ENCODE measurements at places on chromosomes 6 and 20.

DNA sequence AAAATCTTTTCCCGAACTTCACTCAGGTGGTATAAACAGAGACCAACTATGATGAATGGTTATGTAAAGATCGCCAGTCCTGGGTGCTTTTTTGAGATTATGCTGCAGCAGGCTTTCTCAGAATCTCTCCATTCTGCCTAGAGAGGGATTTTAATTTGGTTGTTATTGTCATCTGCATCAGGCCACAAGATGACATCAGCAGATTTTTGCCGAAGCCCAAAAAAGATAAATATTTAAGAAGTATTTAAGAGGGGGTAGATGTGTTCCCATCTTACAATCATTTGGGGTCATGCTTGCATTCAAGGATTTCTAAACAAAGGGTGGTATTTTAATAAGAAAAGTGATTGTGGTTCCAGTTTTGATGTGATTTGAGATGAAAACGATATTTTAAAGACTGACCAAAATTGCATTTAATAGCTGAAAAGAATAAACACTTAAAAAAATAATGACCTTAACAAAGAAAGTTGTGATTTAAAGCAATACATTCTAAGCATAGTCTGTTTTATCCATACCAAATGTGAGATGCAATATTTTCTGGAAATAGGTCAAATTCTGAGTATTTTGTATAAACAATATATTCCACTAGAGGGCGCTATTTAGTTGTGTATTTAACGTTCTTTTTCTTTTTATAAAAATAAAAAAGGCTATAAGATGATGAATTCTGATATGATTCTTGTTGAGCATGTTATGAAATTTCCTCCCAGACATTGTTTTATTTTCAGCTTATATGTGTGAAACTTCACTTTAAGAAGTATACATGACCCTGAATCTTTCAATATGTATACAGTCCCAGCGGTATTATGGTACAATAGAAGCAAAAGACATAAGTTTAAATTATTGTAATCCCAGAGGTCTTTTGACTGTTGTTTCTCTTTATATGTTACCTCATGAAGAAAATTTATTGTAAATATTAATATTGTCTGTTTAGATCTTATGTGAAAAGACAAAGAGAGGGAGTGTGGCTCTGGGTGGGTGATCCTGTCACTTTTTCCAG is 51.0 kb upstream of the ZFP64 start:
- DNase-seq, result no peak

- no peak for DNase-seq
These were observed 57.8 kb downstream of the IL22RA2 start for GRCh38 chr6:137115658-137116057.

DNA sequence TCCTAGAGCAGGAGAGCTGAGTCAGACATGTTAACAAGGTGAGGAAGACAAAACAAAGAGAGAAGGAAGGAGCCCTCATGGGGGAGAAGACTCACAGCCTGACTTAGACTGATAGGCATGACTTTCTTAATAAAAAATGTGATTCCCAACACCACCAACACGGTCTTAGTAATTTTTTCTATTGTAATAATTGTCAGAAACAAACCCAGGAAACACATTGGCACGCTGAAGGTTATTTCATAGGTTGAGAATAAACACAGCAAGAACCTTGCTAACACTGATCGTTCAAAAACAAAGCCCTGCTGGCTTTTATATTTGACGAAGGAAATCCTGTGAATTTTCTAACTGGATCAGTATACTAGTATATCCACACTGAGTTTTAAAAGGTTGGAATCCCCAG is 286.8 kb downstream of the HACE1 start:
- no peak for DNase-seq

DNA sequence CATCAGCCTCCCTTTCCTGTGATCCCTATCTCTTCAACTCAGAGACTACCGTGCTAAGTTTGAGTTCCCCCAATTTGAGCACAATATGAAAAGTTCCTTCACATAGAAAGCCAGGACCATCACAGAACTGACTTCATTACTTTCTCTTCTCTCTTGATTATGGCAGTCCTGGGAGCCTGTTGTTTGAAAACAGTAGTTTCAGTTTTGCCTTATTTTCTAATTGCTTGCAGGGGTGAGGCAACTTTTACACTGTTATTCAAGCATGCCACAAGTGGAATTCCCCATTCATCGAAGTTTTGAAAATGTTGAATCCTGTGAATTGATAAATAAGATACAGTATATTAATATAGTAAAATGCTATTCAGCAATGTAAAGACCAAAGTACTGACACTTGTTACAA is 569.7 kb upstream of the MARCKS start:
- DNase-seq, result no peak

- DNase-seq, result peak; percentile 78
These were observed 2.9 kb downstream of the EEF1A2 start for GRCh38 chr20:63495741-63496595.

- DNase-seq, result no peak
These were observed 91.8 kb upstream of the CNKSR3 start for GRCh38 chr6:154602296-154602695.

GRCh38 chr6:26295691-26296555 is 69.1 kb upstream of the BTN3A2 start:
- DNase-seq, result no peak

- no peak for DNase-seq
These were observed 896.7 kb upstream of the MAP3K7 start for GRCh38 chr6:91483415-91484105.

- no peak for DNase-seq
These were observed 157.9 kb upstream of the MARCKS start for GRCh38 chr6:113699239-113699638.

DNA sequence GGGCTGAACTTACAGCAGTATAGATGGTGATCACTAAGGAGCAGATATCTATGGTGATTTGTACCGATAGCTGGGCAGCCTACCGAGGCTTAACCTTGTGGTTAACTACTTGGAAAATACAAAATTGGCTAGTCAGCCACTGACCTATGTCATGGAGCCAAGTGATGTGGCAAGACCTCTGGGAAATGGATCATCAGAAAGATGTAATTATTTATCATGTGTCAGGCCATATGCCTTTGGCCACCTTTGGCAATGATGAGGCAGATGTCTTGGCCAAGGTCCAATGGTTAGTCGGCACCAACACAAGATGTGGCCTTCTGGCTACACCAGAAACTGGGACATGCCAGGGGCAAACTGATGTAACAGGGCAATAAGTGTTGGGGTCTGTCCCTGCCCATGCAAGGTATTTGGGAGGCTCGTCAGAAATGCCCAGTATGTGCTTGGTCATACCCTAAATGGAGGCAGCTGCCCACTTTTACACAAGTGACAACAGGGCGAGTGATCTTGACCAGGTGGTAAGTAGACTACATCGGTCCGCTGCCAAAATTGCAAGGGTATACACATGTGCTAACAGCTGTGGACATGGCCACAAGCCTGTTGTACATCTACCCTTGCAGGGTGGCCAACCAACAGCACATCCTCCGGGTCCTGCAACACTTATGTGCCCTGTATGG is 30.1 kb downstream of the HDDC2 start:
- DNase-seq, result no peak

Data from activated CD8-positive, alpha-beta T cell treated with anti-CD3 and anti-CD28 coated beads, Interleukin-2, amount 10 ng/mL, durations not matched to agents 7 days and 5 days (primary cell).